ENCODE measurements at places on chromosomes 3 and 15. TPM values are rescaled to one million over a fixed set of nuclear protein-coding genes. Genes with fewer than 3 reads are reported as not detected.

- no peaks in the 10 kb centered on the region for H3K36me3 ChIP-seq
- no peak overlapping the region for H3K27ac ChIP-seq
- no peak overlapping the region for H3K4me3 ChIP-seq
- DNase-seq: no peak
- H3K4me1 ChIP-seq: no peaks in the 10 kb centered on the region
- H3K27me3 ChIP-seq: no peaks in the 10 kb centered on the region
These were observed 916.2 kb upstream of the CADM2 start for GRCh38 chr3:84042399-84043106.

- no peaks in the 10 kb centered on the region for H3K4me1 ChIP-seq
- H3K27ac ChIP-seq: no peak overlapping the region
- peaks cover 33% of the 10 kb centered on the region for H3K36me3 ChIP-seq
These were observed 57.5 kb upstream of the ZBED2 start for GRCh38 chr3:111652492-111653180.

DNA sequence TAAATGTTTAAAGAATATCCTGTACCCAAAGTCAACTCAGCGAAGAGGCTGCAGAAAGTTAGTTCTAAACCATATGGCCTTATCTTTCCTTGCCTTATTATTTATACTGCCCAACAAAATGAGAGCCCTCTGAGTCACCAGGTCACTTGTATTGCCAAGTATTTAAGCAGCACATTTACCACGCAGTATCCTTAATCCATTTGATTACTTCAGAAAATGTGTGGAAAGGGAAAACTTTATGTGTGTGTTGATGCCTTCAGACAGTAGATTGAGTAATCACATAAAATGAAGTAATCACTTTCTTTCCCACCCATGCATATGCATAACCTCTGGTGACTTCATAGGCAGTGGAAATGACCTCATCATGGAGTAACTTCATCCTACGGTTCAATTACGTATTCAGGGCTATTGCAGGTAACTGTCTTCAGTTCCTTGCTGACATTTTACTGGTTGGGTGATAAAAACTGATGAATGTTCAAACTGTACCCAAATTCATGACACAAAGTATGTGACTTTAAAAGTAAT lies 7.5 kb upstream of the CADPS start:
- H3K36me3 ChIP-seq: no peaks in the 10 kb centered on the region
- DNase-seq: no peak

- no peak overlapping the region for H3K27ac ChIP-seq
- H3K27me3 ChIP-seq: no peaks in the 10 kb centered on the region
- no peaks in the 10 kb centered on the region for H3K36me3 ChIP-seq
- no peak overlapping the region for H3K4me3 ChIP-seq
- DNase-seq: no peak
These were observed 32.5 kb downstream of the ABHD5 start for GRCh38 chr3:43723121-43723734.

VILL gene
- total RNA-seq: 42.4 TPM

DLEC1 gene
- 8.2 TPM for total RNA-seq
